Bone marrow (tissue), 2 donors: ENCODE measurements at places on chromosomes 3 and 15.

DNA sequence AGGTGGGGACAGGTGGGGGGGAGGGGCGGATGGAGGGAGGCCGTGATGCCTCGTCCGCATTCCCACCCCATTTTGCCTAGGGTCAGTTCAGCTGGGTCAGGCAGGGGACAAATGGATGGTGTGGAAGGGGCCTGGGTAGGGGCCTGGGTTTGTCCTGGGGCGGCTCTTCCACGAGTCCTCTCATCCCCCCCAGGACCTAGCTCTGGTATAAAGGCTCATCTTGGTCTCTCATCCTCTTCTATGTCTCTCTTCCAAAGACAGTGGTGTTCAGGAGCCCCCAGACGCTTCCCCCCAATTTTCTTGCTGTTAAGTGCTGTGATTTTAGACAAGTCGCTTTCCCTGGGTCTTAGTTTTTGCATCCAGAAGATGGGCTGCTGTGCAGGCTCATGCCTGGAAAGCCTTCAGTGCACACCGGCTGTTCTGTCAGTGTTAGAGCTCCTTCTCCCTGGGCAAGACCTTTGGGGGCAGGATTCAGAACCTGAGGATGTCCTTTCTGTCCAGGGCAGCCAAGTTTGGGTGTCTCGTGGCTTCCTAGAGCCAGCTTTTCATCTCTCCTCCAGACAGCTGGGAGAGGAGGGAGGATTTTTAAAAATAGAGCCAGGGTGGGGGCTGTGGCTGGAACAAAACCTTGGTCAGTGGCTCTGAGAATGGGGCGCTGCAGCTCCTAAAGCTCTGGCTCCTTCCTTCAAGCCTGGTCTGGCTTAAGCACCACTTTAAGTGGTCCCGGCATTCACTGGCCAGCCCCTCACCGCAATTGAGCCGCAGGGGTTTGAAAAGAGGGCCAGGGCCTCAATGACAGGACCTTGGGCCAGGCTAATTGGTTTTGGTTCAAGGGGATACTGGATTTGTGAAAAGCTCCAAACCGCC lies 37.7 kb upstream of the POLG start:
- DNase-seq: no peak

GRCh38 chr3:185552358-185552877 lies at the start of gene LIPH:
Gene LIPH, minus strand, starts transcription at chr3:185552588. Its CDS starts 117 bp downstream, at chr3:185552471.
- no peak for DNase-seq

DNA sequence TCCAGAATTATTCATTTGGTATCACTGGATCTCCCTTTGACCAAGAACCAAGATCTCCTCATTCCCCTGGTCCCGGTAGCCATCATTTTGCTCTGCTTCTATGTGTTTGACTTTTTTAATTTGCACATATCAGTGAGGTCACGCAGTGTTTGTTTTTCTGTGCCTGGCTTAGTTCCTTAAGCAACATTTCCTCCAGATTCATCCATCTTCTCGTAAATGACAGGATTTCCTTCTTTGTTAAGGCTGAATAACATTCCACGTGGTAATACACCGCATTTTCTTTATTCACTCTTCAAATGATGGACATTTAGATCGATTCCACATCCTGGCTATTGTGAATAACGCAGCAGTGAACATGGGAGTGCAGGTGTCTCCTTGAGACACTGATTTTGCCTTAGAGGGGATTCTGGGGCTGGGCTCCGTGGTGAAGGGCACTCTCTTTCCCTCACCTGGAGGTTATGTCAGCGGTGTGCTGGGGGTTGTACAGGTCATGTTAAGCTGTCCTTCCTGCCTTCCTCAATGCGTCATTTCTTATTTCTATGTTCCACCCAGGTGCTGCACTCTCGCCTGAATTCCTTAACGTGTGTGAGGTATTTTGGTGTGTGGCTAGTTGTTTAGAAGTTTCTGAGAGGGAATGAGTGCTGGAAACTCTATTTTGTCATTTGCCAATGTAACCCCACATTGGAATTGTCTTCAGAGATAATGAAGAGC lies 212.2 kb downstream of the LPP start:
- DNase-seq: no peak

DNA sequence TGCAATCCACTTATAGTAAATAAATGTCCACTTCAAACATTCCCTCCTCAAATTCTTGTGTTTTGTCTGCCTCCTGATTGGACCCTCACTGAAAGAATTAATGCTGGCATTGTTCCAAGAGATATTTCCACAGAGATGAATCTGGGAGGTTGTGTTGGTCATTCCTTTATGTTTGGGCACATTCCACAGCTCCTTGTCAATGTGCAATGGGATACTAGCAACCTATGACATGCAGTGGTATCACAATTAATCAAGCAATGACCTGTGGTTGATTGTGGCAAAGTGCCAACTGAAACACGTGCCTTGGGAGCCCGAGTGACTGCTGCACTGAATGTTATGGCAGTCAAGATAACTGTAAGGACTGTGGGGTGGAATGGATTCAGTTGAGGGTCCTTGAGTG lies 55.0 kb upstream of the SNRPN start:
- no peak for DNase-seq

DNA sequence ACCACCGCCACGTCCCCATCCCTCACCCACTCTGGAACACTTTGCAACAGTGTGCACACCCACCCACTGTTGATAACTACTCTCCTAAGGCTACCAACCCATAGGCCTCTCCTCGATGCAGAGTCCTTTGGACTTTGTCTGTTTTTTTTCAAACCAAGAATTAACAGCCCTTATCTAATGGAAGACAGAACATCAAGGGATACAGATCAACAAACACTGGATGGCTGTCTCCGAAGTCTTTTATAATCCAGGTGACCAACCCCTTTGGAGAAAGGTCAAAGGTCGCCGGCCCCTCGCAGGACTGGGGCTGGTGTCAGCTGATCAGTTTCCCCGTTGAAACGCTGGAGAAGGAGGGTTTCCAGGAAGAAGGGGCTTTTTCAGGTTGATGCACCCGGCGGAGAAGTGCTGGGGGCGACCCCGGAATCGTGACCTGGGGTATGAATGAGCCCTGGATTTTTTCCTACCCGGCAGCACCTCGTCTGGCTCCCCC lies 532 bp downstream of the B4GALT4 start:
- no peak for DNase-seq

GRCh38 chr15:84099181-84099580 lies 136.4 kb upstream of the GOLGA6L4 start:
- peak; percentile 7 for DNase-seq

DNA sequence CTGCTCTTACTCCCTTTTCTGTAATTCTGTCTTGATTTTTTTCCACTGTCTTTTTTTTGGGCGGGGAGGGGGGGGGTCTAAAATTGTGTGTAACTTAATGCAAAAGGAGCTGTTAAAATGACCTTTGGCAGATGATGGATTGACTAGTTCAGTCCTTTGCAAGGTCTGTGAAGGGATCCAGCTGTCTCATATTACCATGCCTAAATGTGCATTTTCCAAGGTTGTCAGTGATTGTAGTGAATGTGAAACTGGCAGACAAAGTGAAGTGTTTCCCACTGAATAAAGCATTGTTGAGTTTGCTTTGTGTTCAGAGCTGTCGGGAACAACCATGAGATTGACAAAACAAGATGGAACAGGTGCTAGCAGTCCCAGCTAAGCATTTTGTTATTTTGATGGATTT lies 110.1 kb upstream of the SKOR1 start:
- no peak for DNase-seq

DNA sequence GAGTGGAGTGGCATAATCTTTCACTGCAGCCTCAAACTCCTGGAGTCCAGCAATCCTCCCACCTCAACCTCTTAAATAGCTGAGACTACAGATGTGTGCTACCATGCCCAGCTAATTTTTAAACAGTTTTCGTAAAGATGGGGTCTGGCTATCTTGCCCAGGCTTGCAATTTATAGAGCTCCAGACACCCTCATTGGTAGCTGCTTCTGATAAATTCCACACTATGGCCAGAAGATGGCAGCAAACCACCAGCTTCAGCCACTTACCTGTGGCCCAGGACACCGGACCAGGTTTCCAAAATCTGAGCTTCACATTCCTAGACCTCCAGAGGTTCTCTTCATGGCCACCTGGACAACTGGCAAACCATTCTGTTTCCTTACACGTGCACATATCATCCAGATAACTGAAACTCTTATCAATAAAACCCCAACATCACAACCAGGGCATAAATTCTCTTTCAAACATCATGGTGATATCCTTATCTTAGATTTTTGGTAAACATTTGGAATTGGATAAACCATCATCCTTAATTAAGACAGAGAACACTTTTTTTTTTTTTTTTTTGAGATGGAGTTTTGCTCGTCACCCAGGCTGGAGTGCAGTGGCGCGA lies 28.9 kb downstream of the FBXW12 start:
- DNase-seq: peak; percentile 8
